Adrenal gland (tissue), 19 donors: ENCODE measurements at places on chromosomes 6 and 20. TPM values are rescaled to one million over a fixed set of nuclear protein-coding genes. Genes with fewer than 3 reads are reported as not detected.

GRCh38 chr6:39362487-39362865 lies 40.0 kb upstream of the KCNK16 start:
- H3K27me3 ChIP-seq: no peaks in the 10 kb centered on the region
- H3K36me3 ChIP-seq: no peaks in the 10 kb centered on the region
- peaks cover 9% of the 10 kb centered on the region for H3K4me1 ChIP-seq
- no peak overlapping the region for H3K4me3 ChIP-seq
- peak overlapping the region; percentile 19 for H3K27ac ChIP-seq
- peak; percentile 68 for DNase-seq

DNA sequence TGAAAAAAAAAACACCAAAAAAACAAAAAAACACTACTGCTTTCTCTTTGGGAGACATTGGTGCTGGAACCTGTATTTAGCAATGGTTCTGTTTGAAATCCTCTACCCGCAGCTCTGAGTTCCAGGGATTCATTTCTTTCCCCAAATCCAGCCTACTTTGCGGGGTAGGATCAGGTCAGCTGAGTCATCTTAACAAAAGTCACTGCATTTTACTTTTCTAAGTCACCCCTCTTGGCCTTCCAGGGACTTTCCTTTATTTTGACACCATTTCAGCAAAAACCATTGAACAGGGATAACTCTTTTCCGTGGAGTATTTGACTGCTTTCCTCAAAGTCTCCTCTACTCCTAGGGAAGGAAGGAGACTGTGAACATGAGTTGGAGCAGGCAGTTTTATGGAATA lies 837.6 kb downstream of the MAFB start:
- no peak for DNase-seq
- no peaks in the 10 kb centered on the region for H3K27me3 ChIP-seq
- no peaks in the 10 kb centered on the region for H3K36me3 ChIP-seq
- no peak overlapping the region for H3K4me3 ChIP-seq
- H3K4me1 ChIP-seq: peaks cover 29% of the 10 kb centered on the region
- H3K27ac ChIP-seq: no peak overlapping the region

GPANK1 gene
- 12.7 TPM for total RNA-seq

FKBP1C gene
- 0.55 TPM for total RNA-seq

MYCT1 gene
- total RNA-seq: 6.1 TPM

RBPJL gene
- not detected for total RNA-seq

MLN gene
- total RNA-seq: not detected
